ENCODE measurements at places on chromosomes 5 and 9. TPM values are rescaled to one million over a fixed set of nuclear protein-coding genes. Genes with fewer than 3 reads are reported as not detected.

PCDHGC4 gene
- 1.6 TPM for total RNA-seq

NEURL1B gene
- 1.8 TPM for total RNA-seq

HSPA4 gene
- 192 TPM for total RNA-seq

PGM5 gene
- total RNA-seq: 14.7 TPM

SPATA31A3 gene
- total RNA-seq: not detected

TRUB2 gene
- total RNA-seq: 21.3 TPM

MVB12B gene
- 2.0 TPM for total RNA-seq

ZDHHC12 gene
- 13.9 TPM for total RNA-seq

ZMAT2 gene
- total RNA-seq: 44.7 TPM

- no peak for DNase-seq
Measured at GRCh38 chr9:5557606-5558587, 47.6 kb downstream of the PDCD1LG2 start.

- no peak for DNase-seq
Measured at GRCh38 chr9:126616521-126616976, 2.8 kb downstream of the LMX1B start.

DNA sequence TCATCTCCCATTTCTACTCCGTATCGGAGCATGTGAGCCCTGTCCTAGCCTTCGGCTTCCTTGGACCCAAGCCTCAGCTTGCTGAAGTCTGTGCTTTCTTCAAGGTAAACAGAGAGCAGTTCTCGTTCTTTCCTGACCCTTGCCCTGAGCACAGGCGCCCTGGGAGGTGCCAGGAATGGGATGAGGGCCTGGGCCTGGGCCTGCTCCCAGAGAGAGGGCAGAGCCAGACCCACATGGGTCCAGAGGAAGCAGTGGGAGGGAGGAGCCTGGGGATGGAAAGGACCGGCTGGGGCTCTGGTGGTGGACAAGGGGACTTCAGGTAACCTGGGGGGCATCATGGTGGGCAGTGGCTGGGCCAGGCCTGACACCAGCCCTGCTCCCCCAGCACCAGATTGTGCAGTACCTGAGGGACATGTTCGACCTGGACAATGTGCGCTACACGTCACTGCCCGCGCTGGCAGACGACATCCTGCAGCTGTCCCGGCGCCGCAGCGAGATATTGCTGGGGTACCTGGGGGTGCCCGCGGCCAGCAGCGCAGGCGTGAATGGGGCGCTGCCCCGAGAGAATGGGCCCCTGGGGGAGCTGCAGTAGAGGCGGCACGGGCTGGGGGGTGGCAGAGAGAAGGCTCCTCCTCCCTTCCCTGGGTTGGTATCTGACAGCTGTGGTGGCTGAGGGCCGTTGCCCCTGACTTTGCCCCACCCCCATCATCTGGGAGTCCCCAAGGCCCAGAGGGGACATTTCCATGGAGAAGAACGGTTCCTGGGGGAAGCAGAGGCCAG, 10.9 kb upstream of the DOLPP1 start:
- no peak for DNase-seq

- DNase-seq: no peak
Measured at GRCh38 chr5:61498121-61498520, 166.1 kb downstream of the ZSWIM6 start.

DNA sequence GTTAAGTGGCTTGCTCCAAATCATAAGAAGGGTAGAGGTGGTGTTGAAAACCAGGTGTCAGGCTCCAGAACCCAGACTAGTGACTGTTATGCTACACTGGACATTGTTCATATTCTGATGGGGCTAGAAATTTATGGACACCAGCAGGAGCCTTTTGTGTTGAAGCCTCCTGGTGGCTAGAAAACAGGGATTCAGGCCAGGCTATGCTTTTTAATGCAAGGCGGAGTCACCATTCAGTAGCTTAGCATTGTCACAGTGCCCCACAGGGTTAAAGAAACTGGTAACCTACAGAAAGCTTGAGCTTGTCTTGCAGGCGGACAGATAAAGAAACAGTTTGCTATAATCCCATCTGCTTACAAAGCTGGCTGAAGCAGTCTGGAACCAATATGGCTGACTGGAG, 23.0 kb upstream of the GOLM1 start:
- DNase-seq: no peak

DNA sequence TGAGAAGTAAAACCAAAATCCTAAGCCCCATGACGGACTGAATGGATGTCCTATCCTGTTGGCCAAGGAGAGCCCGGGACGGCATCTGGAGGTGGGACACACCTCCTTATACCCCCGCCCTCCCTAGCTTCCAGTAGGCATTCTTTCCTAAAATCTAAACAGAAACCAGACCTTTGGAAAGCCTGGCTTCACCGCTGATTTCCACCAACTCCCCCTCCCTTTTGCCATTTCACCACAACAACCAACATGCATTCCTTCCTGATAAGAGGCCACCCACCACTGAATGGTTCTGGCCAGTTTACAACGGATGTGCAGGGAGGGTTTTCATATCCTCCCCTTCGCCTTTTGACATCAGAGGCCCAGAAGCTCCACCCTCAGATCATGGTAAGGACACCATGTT, 9.2 kb upstream of the RARS1 start:
- peak; percentile 78 for DNase-seq

GRCh38 chr5:139294374-139295165, 1.0 kb downstream of the MATR3 start:
- peak; percentile 82 for DNase-seq

DNA sequence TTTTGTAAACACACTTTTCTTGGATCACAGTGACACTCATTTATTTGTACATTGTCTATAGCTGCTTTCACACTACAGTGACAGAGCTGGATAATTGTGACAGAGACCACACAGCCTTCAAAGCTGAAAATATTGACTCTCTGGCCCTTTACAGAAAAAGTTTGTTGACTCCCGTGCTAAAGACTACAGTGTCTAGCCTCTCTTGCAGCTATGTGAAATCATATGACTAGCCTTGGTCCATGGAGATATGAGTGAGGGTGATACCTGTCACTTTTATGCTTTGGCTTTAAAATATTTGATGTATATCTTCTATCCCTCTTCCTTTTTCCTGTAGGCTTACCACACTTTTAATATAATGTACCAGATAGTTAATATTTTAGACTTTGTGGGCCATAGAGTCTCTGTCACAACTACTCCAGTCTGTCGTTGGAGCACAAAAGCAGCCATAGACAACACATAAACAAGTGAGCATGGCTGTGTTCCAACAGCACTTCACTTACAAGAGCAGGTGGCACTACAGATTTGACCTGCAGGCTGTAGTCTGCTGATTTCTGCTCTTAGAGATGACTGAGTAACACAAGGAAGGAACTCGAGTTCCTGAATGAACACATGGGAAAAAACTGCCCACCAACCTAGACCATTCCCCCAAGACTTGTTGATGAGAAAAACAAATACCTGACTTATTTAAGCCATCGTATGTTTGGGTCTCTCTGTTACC, 73.5 kb upstream of the ANKRD55 start:
- no peak for DNase-seq

DNA sequence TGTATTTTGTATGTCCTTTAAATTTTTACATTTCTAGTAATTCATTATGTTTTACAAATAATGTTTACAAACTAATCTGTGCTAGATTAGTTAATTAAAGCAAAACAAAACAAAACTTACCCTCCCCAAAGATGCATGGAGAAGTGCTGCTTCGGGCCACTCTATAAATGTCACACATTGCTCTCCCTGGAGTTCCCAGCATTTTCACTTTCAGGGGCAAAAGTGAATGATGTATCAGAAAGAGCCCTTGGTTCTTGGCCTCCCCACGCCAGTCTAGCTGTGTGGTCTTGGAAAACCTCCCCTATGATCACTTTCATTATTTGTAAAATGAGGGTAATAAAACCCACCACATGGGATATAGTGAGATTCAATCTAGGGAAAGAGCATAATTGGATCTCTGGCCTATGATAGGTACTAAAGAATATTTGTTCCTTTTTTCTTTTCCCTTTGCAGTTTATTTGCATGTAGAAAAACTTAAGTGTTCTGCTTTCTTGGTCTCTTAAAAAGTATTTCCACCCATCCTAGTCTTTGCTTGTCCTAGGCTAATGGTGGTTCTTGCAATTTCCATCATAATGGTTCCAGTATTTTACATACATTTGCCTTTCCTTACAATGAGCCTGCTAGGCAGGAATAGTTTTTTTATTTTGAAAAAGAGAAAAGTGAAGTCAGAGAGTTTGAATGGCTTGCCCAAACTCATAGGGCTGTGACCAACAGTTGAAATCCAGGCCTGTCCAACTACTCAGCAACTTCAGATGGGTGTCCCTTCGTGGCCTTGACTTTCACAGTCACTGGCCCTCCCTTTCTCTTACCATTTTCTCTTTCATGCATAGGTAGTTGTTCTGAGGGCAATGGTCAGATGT, 184.5 kb upstream of the KLF4 start:
- no peak for DNase-seq

DNA sequence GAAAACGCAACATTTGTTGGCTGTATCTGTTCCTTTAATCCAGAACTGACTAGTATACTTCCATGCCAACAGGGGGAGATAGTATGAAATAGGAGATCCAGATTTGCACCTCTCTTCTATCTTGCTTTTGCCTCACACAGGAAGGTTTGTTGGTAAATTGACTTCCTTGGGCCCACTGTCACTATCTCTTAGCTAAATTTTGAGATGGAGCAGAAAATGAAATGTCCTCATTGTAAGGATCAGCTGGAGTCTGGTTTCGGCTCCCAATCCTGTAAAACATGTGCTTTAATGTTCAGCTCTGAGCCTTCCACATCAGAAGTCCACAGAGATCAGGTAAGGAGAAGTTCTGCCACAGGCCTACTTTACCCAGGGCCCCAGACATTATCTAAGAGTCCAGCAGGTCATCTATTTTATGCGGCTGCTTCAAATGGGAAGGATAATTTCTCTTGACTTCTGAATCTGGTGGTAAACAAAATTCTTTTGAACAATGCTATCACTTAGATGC, 176.8 kb downstream of the FER start:
- DNase-seq: no peak

- DNase-seq: no peak
Measured at GRCh38 chr5:56498759-56499395, 265.7 kb upstream of the ANKRD55 start.

- no peak for DNase-seq
Measured at GRCh38 chr9:127320115-127320378, 55.5 kb downstream of the GARNL3 start.

DNA sequence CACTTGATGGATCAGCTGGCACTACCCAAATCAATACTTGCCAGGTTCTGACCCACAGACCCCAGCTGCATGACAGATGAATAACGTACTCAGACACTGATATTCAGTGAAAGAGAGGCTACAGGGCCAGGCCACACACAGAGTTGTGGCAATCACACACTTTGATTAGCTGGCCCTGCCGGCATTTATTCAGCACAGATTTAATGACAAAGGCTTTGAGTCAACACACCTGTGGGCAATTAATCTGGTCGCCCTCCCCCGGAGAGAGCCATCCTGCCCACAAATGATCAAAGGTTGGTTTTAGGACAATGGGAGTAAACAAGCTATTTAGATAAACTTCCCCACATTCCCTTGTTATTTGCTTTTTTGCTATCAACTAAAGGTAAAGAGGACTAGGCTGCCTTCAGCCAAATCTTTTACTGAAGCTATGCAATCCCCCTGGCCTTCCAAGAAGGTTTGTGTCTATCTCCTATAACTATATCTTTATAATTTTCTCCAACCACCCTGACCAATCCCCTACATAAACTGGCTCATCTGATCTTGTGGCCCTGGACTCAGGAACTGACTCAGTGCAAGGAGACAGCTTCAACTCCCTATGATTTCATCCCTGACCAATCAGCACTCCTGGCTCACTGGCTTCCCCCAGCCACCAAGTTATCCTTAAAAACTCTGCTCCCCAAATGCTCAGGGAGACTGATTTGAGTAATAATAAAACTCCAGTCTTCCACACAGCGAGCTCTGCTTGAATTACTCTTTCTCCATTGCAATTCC, 12.7 kb upstream of the TRIM32 start:
- DNase-seq: peak; percentile 33

- DNase-seq: peak; percentile 34
Measured at GRCh38 chr9:108184941-108185340, 670.8 kb downstream of the ACTL7B start.

- DNase-seq: no peak
Measured at GRCh38 chr9:112064871-112065270, 110.2 kb downstream of the SUSD1 start.

DNA sequence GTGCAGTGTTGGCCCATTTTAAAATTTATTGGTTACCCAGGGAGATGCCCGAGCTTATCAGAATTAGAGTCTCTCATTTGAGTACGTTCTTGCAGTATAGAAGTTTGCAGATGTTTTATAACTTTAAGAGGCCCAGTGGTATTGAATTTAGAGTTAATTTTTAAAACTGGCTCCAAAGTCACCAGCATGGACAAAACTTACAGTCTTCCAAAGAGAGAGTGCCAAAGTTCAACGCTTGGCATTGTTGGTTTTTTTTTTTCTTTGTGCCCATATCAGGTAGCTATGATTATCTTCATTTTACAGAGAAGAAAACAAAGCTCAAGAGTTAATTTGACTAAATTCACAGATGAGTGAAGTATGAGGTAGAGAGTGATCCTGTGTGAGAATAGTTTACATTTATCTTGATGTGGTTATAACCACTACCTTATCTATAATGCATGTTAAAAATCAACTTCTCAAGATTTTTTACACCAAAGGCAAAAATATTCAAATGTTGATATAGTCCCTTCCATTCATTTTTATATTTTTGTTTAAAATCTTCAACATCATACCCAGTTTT, 273.7 kb upstream of the DMRT1 start:
- no peak for DNase-seq

- peak; percentile 15 for DNase-seq
Measured at GRCh38 chr9:26656003-26656870, 236.4 kb downstream of the CAAP1 start.

DNA sequence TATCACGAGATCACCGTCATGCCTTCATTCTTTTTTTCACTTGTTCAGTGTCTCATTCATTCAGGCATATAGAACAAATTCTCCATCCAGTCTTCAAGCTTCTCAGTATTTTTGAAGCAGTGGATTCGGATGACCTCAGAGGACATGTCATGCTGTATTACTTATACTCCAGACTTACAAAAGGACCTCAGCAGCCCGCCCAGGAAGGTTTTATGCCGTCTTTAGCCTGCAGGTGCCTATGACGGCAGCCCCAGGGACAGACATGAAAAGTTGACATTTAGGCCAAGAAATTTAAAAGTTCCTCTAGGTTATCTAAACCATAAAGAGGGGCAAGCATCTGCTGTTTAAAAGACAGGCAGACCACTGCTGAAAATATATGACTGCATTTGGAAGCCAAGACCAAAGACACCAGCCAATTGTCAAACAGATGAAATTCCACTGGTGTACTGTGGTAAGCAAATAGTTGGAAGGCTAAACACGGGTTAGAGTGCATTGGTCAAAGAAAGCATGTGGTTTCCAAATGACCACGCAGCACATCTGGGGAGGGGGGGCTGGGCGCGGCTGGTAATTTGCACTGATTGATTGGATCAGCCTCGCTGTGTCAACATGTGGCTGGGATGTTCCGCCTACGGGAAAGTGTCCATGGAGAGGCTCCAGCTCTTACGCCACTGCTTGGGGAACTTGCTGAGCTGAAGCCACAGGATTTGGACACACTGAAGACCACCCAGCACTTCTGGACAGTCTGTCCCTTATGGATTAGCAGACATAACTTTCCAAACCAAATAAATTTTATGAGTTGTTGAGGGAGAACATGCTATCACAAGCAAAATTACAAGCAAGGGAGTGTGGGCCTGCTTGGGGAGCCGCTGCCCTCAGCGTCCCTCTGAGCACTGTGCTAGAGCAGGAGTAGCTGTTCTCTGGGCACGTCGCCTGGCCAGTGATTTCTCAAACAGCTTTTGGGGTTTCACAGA, 173.6 kb downstream of the FANCC start:
- peak; percentile 86 for DNase-seq

Data from IMR-90 (cell line).